ENCODE measurements at places on chromosomes 3 and 15.

DNA sequence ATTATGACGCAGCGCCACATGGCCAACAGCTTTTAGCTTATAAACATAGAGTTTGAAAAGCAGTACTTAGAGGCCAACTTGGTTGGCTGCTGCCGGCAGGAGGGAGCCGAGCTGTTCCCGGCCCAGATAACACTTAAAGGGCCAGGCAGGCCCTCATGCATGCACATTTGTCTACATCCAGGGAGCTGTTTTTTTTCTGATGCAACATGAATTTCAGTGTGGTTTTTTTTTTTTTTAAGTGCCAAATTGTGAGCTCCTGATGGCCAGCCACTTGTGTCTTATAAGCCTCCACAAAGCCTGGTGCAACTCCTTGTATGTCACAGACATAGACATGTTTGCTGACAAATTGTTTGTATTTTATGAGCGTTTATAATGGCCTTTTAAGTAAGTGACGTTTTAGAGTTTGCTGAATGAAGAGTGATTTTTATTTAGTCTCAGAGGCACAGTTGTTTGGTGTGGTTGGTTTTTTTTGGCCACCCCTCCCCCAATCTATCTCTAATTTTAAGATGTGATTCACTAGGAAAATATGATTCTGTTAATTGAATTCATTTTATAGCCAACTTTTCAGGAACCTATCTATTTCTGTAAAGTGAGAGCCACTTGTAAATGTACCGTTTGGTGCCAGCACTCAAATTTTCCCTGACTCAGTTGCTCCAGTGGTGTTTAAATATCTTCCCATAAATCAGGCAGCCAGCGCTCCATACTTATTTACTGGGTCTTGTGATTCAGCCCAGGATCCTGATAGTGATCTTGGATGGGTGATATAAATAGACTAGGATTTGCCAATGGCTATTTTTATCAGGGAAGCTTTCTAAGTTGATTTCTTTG is 134.3 kb downstream of the VGLL4 start:
- DNase-seq = peak; percentile 65

DNA sequence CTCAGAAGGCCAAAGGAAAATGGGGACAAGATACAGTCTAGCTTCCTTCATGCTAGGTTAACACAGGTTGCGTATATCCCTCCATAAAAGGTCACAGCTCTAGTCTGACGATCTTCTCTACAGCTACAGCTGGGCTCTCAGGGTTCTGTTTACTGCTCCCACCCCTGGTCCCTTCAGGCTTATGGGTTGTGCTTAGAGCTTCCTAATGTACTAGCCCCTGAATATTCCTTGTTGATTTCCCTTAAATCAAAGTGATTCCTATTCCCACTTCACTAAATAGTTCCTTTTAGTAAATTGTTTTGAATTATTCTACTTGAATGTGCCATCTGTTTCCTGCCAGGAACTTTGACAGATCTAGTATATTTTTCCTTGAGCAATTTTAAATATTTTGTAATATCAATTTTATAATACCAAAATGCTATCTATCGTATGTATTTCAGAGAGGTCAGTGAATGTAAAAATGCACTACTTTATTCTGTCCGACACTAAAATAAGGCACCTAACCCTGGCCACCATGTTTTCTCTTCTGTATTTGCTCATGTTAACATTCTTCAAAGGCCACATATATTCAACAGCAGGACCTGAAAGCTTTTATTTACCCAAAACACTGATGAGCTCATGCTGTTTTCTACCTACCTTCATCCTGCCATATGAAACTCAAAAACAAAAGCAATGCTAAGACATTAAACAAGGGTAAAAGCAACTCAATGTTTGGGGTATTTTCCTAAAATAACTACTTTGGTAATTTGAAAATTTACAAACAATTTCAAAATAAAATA is 92.8 kb upstream of the TGFBR2 start:
- no peak for DNase-seq

- peak; percentile 15 for DNase-seq
Measured at GRCh38 chr15:39786447-39787056, 3.9 kb upstream of the FSIP1 start.

DNA sequence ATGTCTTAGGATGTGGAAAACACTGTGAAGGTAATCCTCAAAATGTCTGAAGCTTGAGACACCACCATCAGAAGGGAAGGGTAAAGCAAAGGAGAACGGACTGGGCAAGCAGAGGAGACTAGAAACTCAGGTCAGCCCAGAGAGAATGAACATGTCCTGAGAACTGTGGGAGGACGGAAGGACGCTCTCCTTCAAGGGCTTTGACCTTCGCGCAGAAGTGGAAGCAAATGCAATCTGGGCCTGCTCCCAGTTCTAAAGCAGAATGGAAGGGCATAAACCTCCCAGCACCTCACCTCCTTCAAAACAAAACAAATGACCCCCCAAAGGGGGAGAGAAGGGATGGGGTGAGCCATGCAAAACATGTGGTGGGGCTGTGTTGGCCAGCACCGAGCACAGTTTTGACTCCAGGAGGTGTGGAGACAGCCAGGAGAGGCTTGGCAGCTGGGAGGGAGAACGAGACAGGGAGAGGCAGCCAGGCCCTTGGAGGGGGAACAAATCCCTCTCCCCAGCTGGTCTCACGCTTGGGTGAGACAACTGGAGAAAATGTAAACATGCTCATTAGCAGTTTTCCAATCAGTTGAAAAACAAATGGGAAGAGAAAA is 222.4 kb upstream of the WNT5A start:
- DNase-seq = no peak

DNA sequence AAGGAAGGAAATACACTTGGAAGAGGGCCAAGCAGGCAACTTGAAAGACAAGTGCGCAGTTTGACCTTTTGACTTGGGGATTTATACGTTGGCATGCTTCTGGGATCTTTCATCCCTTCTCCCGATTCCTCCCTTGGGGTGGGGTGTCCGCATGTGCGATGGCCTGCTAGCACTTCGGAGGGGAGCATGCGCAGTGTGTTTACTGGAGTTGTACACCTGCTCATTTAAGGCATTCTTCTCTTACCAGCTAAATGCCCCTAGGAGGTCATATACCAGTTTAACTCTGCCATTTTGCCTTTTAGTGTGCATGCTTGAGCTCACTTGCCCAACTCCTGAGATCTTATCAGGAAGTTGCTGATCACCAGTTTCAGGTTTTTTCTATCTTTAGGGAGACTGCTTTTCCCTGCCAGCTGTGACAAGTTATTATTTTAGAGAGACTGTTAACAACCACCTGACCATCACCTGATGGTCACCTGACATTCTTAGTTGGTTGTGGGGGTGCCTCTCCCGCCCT is 63.5 kb downstream of the BFSP2 start:
- DNase-seq = no peak

DNA sequence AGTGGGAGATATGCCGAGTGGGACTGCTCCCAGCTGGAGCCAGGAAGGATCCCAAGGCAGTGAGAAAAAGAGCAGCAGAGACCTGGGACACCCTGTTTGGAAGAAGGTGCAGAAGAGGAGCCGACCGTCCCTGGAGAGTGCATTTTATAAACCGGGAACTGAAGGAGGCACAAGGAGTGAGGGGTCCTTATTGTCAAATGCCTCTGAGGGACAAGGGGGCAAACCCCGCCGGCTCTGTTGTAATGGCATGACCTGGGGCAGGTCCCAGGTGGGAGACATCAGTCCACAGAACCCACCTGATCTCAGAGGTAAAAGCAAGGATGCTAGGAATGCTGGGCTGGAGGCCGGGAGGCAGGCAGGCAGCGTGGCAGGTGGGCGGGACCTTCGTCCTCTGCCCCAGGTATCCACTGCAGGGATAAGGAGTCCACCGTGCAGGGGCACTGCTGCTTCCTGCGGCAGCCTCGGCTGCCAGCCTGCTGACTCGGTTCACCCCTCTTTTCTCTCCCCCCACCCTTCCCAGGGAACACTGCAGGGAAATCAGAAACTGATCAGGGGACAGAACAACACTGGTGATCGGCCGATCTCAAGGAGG is 26.9 kb downstream of the ADAMTS17 start:
- no peak for DNase-seq

- no peak for DNase-seq
Measured at GRCh38 chr3:32685543-32686185, 676 bp downstream of the CNOT10 start.

DNA sequence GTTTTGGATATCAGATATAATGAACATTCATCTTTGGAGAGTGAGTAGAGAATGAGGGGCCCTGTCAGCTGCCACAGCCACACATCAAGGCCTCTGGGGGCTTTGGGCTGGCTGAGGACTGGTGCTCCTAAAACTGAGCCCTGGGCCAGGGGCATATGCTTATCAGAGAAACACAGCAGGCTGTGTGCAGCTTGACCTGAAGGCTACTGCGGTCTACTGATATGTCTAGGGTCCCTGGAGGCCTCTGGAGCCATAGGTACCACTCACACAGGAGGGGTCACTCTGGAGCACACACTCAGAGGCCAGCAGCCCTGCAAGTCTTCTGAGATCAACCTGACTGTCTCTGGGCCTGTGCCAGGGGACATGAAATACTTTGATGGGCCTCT is 7.6 kb downstream of the TF start:
- no peak for DNase-seq

- DNase-seq = no peak
Measured at GRCh38 chr3:180909369-180910127, 2.9 kb upstream of the FXR1 start.

DNA sequence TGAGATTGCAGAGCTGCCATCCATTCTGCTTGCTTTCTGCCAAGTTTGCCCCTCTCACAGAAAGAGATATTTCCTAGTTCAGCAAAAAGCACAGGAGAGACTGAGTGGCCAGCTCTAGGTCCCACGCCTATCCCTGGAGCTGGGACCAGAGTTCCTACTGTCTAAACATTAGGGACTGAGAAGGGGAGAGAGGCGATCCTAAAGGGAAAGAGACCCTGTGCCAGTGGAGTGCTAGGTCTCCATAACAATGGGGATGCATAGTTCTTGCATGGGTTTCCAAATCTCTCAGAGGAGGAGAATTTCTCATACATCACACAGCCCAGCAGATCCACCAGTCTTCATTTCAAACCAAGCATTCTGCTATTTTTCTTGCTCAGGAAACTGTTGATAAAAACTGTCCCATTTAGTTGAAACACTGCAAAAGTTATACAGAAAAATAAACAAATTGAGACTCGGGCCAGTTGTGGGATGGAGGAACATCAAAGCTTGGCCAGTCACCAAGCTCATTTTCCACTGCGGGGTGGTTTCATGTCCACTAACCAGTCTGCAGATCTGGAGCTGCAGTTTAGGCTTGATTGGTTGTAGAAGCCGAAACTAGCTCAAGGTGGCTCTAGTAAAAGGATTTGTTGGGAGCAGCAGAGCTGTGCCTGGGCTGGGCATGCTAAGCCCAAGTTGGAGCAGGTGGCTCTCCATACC is 62.7 kb downstream of the EEFSEC start:
- DNase-seq = no peak

DNA sequence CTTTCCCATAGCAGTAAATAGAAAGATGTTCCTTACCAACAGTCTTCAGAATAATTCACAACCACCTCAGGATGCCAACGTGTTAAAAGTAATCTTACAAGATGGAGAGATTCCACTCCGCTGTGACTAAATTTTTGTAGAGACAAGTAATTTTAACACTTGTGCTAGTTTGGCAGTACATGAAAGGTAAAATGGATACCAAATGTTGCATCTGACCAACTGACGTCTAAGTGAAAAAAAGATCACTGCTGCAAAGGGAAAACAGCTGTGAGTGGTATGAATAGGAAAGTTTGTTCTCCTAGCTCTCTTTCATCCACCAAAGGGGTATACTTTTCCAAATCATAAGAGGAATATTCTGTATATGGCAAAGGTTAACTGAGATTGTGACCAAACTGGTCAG is 2.6 kb downstream of the SPG21 start:
- no peak for DNase-seq

- DNase-seq = peak; percentile 38
Measured at GRCh38 chr15:92097474-92098178, 244.1 kb downstream of the SLCO3A1 start.

DNA sequence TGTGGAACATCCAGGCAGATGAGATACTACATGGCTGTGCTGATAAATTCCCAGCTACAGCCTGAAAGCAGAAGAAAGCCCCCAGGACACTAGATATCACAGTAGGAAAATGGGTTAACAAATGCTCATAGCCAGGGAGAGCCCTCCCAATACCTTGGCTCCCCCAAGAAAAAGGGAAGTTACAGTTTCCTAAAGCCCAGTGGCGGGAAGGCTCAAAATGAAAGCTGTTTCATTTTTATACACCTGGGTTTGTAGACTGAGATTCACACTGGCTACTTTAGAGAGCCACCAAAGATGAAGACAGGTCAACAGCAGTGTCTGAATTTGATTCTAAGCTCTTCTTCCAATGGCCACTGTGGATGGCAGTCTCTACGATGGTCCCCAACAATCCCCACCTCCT is 55.0 kb upstream of the TOPAZ1 start:
- no peak for DNase-seq

DNA sequence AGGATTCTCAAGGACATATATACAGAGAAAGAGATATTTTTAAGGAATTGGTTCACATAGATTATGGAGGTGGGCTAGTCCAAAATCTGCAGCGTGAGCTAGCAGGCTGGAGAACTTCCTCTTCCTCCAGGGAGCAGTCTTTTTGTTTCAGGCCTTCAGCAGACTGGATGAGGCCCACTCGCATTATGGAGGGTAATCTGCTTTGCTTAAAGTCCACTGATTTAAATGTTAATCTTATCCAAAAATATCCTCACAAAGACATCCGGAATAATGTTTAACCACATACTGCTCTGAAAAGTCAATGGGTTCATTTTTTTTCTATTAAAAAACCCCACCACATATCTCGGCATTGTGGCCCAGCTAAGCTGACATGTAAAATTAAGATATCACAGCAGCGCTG is 22.2 kb upstream of the NRROS start:
- DNase-seq = no peak

GRCh38 chr3:10722911-10723310 is 93.1 kb upstream of the SLC6A11 start:
- no peak for DNase-seq

DNA sequence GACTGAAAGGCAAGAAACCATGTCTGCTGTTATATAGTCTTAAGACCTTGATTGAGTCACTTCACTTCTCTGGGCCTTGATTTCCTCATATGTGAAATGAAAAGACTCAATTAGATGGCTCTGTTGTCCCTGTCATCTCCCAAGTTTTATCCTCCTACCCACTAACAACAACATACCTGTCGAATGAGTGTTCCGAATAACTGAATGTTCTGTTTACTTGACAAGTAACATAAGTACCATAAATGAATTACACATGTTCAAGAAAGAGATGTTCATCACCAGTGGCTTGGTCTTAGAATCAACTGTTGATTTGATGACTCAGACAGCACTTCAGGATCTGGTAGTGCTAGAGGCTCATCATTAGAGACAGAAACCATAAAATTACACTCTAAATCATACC is 311.7 kb downstream of the VPS13C start:
- DNase-seq = no peak

DNA sequence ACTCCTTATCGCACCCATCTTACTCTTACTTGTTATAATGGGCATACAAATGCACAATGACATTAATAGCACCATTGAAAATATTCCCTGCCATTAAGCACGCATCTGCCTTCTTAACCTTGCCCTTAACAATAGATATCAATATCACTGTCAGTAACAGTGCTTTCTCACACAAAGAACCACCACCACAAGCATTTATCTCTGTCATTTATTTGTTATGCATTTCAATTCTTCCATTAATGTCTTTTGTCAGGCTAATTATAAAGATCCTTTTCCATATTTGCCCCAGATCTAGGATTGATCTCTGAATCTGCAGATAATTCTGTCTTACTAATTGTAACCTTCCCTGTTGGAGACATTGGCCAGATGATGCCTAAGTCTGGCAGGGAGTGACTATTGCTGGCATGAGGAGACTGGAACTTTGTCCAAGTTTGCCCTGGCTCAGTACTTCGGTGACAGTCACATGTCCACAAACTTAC is 419.6 kb upstream of the TGFBR2 start:
- DNase-seq = peak; percentile 84

Measured in NCI-H446 treated with DMSO at 0.1 percent for 48 hours (cell line).